ENCODE measurements at places on chromosomes 1 and 21. TPM values are rescaled to one million over a fixed set of nuclear protein-coding genes. Genes with fewer than 3 reads are reported as not detected.
A peak's percentile ranks its signal among the peaks of the same experiment; 100 is the strongest.

DNA sequence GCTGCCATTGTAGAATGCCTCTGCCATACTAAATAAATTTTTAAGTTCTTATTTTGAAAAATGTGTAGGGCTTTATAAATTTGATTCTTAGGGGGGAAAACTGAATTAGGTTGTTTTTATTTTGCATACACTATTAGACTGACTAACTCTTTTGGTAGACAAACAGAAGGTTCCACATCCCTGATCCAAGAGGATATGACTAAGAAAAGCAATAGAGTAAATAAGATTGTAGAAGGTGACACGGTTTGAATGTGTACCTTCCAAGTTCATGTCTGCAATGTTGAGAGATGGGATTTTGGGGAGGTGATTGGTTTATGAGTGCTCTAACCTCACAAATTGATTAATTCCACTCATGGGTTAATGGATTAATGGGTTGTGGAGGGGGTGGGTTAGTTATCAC lies 127.9 kb downstream of the GLUL start:
- DNase-seq, result peak; percentile 30

- no peak for DNase-seq
Observed at GRCh38 chr1:150311762-150312161, 9.6 kb upstream of the PRPF3 start.

DNA sequence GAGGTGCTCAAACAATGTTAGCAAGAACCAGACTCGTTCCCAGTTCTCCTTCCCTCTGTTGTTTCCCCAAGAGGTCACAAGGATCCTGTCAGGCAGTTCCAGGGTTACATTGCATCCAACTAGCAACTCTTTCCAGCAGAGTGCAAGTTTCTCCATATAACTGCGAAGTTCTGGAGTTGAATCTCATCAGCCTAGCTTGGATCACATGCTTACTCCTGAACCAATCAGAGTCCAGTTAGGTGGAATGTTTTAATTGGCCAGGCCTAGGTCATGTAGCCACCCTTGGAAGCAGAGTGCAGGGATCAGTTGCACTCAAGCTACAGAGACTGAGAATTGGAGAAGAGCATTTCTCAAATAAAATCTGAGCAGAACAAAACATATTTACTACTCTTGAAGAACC lies 15.9 kb upstream of the PIK3R3 start:
- DNase-seq, result no peak

DNALI1 gene
- 3.0 TPM for total RNA-seq

GRCh38 chr1:96698342-96698983 lies 23.1 kb upstream of the PTBP2 start:
- DNase-seq, result no peak

DNA sequence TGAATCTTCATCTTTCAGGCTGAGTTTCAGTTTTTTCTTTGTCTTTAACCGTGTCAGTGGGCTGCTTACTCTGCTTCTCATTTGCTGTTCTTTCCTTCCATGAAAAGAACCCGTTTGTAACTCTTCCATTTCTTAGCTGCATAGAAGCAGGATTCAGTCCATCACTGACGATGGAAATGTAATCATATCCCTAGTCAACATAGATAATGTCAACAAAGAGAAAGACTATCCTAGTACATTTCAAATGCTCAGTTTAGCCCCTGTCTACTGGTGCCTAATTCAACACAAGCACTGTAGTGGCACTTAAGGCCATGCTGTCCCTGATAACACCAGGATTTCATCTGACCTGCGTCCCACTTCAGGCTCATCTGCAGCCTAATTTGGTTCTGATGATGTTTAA lies 376 bp downstream of the GBP1 start:
- DNase-seq, result no peak

DNA sequence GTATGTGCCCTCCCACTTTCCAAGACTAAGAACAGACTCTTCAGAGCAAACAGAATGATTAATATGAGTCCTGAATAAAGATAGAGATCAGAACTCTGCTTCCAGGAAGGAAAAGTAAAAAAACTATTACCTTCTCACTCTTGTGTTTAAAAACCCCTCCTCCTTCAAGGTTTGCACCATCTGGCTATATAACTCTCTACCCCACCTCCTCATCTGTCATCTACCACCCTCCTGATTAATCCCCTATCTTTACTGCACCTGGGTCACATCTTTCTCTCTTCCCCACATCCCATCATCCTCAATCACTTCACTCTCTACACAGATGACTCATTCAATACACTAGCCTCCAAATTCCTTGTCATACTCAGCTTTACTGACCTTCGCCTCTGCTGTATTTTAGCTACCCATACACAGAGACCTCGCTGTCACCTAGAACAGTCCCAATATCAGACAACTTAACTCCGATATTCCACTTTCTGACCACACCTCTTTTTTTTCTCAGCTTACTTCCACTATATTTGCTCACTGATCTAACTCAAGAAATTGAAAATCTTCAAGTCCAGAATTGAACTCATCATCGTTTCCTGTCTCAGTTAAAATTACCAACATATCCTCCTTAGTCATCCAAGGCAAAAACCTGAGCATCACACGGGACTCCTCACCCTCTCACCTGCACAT lies 3.7 kb downstream of the SCMH1 start:
- DNase-seq, result peak; percentile 42

- no peak for DNase-seq
Observed at GRCh38 chr1:117652421-117652820, 46.6 kb downstream of the TENT5C start.

PRRX1 gene
- not detected for total RNA-seq

- peak; percentile 30 for DNase-seq
Observed at GRCh38 chr1:164688791-164689190, 129.8 kb downstream of the PBX1 start.

GRCh38 chr1:51170342-51170741 lies 65.7 kb upstream of the RNF11 start:
- DNase-seq, result peak; percentile 33

DNA sequence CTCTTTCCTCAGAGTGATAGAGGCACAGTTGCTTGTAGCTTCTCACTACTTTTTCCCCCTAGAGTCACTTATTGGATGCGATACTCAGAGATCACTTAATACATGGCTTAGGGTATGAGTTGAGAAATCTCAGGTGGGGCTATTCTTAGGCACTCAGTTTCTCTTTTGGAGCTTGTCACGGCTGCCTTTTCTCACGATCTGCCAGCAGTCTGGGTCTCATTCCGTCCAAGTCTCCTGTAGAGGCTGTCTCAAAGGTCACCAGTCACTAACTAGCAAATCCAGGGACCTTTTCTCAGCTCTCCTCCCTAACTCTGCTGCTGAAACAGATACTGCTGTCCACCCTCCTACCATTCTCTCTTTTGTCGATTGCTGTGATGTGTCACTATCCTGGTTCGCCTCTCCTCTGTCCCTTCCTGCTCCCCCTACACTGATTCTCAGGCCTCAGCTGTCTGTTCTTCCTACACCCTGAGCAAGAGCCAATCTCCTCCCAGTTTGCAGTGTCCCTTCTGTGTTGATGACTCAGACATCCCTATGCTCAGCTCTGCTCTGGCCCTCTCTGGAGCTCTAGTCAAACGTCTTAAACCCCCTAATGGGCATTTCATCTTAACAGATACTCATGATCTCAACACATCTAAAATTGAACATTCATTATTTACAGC lies 12.4 kb downstream of the ATP1A2 start:
- peak; percentile 51 for DNase-seq

CHD5 gene
- not detected for total RNA-seq

DNA sequence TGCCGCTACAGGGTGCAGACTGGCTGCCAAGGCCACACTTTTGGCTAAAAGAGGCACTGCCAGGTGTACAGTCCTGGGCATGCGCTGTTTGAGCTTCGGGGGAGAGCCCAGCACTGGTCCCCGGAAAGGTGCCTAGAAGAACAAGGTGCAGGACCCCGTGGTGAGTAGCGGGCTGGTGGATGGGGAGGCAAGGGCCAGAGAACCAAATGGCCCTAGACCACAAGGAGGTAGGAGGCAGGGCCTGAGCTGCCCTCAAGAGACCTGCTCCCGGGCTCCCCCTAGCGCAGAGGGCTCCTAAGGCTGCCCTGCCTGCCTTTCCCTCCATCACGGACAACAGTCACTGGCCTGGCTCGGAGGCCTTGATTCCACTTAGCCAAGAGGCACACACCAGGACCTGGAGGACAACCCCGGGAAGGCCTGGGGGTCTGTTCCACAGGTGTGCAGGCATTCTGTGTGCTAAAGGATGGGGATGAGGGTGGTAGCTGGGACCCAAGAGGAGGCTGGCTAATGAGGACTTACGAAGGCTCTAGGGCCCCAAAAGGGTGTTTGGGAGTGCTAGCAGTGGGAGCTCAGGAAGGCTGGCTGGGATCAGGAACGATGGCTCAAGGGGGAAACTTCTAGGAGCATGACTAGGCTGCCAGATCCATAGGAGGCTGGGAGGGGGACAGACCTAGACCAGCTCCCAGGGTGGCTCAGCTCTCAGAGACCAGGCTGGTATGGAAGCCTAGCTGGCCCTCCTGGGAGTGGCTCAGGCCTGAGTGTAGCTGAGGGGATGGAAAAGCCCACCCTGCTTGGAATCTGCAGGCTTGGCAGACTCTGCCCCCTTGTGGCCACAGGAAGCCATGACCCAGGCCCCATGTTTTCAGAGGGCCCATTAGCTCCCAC lies 742 bp downstream of the ARTN start:
- DNase-seq, result peak; percentile 30

NCSTN gene
- total RNA-seq, result 113 TPM

DNA sequence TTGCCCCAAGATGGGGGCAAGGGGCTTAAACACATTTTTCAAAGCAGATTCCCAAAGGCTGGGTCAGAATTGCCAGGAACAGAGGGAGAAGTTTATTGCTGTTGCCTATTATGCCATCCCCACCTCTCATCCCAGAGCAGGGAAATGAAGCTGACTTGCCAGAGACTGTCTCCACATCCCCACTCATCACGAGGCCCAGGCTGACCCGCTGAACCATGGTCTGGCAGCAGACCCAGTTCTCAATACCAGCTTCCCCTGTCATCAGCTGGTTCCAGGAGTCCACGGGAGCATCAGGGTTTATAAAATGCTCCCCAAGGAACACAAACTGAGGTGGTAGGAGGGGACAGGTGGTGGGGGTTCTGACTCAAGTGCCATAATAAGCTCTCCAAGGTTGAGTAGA lies 605.9 kb downstream of the NPHP4 start:
- DNase-seq, result no peak

DNA sequence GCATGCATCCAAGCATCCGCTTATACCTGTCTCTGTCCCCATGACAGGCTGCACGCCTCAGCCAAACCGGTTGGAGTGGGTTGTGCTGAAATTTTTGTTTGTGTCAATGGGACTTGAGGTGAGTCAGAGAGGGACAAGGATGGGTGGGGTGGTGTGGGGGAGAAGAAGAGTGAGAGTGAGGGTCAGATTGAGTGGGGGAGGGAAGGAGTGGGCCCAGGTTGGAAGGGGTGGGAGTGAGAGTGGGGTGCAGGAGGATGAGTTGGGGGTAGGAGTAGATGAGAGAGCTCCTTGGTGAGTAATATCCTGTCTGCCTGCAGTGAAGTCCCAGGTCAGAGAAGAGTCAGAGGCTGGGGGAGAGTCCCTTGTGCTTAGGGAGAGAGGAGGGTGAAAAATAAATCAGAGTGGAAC lies 3.3 kb upstream of the NECTIN4 start:
- DNase-seq, result peak; percentile 36

DNA sequence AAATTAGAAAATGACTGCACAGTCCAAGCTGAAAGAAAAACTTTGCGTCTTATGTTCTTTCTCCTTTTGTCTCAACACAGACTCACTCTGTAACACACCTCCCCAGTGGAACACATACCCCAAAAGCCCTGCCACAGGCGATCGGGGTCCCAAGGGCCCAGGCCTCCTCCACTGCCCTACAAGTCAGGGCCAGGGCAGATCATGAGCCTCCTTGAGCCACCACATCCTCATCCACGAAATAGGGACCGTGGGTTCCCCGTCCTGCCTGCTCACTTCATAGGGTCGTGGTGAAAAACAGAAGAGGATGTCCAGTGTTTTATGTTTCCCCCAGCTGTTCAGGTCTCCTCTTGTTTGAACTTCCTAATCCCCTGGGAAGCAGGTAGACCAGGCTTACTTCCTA lies 116.7 kb downstream of the KCNN3 start:
- no peak for DNase-seq

DNA sequence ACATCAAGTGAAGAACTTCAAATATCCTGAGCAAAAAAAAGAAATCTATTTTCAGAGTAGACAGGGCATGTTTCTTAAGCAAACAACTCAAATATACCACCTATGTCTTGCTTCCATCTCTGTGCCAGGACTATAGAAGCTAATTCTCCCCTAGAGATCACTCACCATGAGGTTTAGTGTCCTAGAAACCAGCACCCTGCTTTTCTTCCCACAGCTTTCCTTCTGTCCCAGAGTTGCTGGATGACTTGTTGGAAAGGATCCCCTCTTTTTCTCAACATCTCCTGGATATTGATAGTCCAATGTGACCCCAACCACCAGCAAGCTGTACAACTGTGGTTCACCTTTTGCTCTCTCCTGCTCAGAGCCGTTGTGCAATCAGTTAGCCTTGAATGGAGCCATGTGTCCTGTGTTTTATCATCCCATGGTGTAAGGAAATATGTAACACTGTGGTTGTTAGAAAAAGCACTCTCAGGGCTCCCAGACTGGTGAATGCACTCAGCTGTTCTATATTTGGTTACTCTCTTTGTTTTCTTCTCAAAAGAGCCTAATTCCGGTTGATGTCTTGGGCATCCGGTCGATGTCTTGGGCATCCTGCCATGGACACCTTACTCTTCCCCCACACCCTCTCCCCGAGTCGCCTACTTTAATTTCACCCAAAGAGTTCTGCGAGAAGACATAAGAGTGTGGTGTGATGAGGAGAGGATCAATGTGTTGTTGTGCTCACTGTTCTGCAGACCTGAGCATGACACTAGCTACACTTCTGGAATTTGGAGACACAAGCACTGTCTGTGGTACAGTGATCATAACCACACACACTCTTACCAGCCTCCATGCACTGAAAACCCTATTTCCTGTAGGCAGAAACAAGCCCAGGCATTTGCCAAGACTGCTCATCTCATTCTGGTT lies 1.7 kb downstream of the TNFSF4 start:
- peak; percentile 76 for DNase-seq

GRCh38 chr1:234963904-234964702 lies 164.5 kb downstream of the TOMM20 start:
- DNase-seq, result no peak

DNA sequence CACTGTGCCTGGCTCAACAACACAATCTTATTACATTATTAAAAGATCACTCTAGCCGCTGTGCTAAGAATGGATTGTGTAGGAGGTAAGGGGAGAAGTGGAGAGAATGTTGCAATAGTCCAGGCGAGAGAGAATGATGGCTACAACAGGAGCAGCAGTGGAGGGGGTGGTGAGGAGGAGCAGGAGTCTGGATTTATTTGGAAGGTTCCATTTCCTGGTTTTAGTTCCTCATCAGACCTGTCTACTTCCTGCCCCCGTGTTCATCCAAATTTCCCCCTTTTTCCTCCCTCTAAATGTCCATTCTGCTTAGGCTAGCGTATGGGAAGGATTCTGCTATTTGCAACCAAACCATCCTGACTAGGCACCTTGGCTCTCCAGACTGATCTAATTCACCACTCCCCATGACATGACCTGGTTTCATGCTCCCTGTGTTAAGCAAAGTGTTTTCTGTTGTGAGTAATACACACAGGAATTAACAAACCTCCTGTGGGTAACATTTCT lies 35.1 kb upstream of the EYA3 start:
- peak; percentile 97 for DNase-seq

- DNase-seq, result peak; percentile 93
Observed at GRCh38 chr1:115332813-115333608, 5.0 kb downstream of the NGF start.

Data from renal cortical epithelial cell (primary cell).